ENCODE measurements at places on chromosomes 7 and 10.

- DNase-seq, result no peak
- H3K4me3 ChIP-seq, result no peak overlapping the region
- H3K4me1 ChIP-seq, result no peaks in the 10 kb centered on the region
- no peak overlapping the region for H3K27ac ChIP-seq
- no peaks in the 10 kb centered on the region for H3K27me3 ChIP-seq
Observed at GRCh38 chr7:74403521-74404387, 50.0 kb upstream of the GTF2IRD1 start.

- H3K27ac ChIP-seq, result no peak overlapping the region
- H3K36me3 ChIP-seq, result no peaks in the 10 kb centered on the region
- peak; percentile 59 for DNase-seq
- no peaks in the 10 kb centered on the region for H3K4me1 ChIP-seq
Observed at GRCh38 chr10:16520900-16521299, 779 bp downstream of the C1QL3 start.

GRCh38 chr10:122298598-122299301, 27.7 kb downstream of the BTBD16 start:
- H3K36me3 ChIP-seq, result no peaks in the 10 kb centered on the region
- peak; percentile 82 for DNase-seq
- H3K4me3 ChIP-seq, result no peak overlapping the region
- no peak overlapping the region for H3K27ac ChIP-seq
- no peaks in the 10 kb centered on the region for H3K27me3 ChIP-seq
- H3K4me1 ChIP-seq, result no peaks in the 10 kb centered on the region

DNA sequence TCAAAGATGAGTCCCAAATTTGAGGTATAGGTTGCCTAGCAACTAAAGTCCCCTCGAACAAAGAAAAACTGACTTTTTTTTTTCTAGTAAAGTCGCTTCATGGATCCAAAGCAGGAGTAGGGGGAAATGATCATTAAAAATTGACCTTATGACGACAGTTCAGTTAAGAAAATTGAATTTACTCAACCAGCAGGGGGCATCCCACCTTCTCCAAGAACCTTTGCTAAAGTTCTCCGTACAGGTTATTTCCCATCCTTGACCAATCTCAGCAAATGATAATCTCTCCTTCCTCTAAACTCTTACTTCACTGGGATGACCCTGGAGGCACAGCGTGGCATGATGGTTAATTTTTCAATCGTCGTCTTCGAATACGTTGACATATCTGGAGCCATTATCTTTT, 228.3 kb downstream of the CALN1 start:
- no peak overlapping the region for H3K4me3 ChIP-seq
- DNase-seq, result peak; percentile 49
- H3K36me3 ChIP-seq, result no peaks in the 10 kb centered on the region

GRCh38 chr7:148371280-148371937, 219.2 kb upstream of the C7orf33 start:
- no peak for DNase-seq
- H3K36me3 ChIP-seq, result no peaks in the 10 kb centered on the region
- peaks cover 2% of the 10 kb centered on the region for H3K4me1 ChIP-seq
- no peaks in the 10 kb centered on the region for H3K27me3 ChIP-seq

GRCh38 chr7:17152721-17153120, 145.7 kb upstream of the AHR start:
- no peaks in the 10 kb centered on the region for H3K27me3 ChIP-seq
- H3K4me1 ChIP-seq, result no peaks in the 10 kb centered on the region
- no peaks in the 10 kb centered on the region for H3K36me3 ChIP-seq
- H3K4me3 ChIP-seq, result no peak overlapping the region
- H3K27ac ChIP-seq, result no peak overlapping the region
- no peak for DNase-seq

GRCh38 chr7:11607686-11608085, 224.3 kb downstream of the THSD7A start:
- H3K27ac ChIP-seq, result no peak overlapping the region
- no peak for DNase-seq
- no peaks in the 10 kb centered on the region for H3K27me3 ChIP-seq
- H3K36me3 ChIP-seq, result no peaks in the 10 kb centered on the region

DNA sequence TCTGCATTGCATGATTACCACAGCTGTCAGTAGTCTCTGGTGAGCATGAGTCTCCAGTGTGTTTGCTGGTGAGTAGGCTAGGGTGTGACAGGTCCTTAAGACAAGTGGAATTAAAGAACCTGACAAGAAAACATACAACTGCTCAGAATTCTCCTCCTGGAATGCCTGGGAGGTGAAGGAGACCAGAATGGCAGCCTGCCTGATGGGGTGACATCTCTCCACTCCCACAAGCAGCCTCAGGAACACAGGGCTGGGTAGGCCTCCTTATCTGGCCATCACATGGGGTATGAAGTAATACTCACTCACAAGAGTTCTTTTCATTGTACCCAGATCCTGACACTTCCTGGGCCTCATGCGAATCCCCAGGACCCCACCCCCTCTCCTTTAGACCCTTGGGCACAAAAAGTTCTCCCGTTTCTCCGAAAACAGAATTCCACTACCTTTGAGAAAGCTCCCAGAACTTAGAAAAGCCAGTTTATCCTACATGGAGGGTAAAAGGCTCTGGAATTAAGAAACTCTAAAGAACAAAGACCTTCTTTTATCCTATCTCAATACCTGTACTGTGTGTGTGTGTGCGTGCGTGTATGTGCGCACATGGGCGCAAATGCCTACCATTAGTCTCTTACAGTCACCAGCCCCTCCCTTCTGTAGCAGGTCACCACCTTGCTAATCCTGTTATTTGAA, 33.4 kb upstream of the C1GALT1 start:
- peak; percentile 25 for DNase-seq
- H3K27ac ChIP-seq, result no peak overlapping the region
- H3K4me3 ChIP-seq, result no peak overlapping the region
- no peaks in the 10 kb centered on the region for H3K36me3 ChIP-seq
- H3K27me3 ChIP-seq, result no peaks in the 10 kb centered on the region

DNA sequence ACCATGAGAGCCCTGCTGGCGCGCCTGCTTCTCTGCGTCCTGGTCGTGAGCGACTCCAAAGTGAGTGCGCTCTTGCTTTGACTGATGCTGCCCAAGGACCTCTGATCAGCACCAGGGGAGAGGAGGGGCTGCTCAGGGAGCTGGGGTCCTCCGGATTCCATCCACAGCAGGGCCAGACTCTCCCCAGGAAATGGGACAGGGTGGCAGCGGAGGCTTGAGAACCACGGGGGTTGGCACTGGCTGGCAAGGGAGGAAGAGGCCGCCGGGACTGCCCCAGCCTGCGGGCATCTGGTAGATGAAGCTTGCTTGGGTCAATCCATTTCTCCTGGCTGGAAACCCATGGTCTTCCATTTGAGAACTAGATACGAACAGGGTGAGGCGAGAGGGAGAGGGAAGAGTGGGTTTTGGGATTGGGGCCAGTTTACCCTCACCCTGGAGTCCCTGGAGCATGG, 647 bp downstream of the PLAU start:
- H3K4me3 ChIP-seq, result peak overlapping the region; percentile 62
- no peak overlapping the region for H3K27ac ChIP-seq
- H3K36me3 ChIP-seq, result peaks cover 1% of the 10 kb centered on the region
- DNase-seq, result no peak
- H3K4me1 ChIP-seq, result peaks cover 15% of the 10 kb centered on the region
- H3K27me3 ChIP-seq, result no peaks in the 10 kb centered on the region

DNA sequence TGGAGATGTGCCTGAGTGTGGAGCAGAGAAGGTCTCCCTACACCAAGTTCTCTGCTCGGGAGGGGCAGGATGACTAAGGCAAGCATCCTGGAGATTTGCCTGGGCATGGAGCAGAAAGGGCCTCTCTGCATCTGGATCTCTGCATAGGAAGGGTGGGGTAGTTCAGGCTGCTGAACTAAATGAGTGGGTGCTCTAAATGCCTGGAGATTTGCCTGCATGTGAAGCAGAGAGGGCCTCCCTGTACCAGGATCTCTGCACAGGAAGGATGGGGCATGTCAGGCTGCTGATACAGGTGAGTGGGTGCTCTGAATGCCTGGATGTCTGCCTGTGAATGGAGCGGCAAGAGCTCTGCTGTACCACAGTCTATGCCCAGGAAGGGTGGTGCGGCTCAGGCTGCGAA, 680.7 kb downstream of the SUGCT start:
- H3K36me3 ChIP-seq, result no peaks in the 10 kb centered on the region
- no peaks in the 10 kb centered on the region for H3K4me1 ChIP-seq
- H3K27ac ChIP-seq, result no peak overlapping the region
- DNase-seq, result no peak
- no peak overlapping the region for H3K4me3 ChIP-seq

GRCh38 chr7:3356173-3356572, 55.1 kb downstream of the SDK1 start:
- H3K4me3 ChIP-seq, result no peak overlapping the region
- no peak overlapping the region for H3K27ac ChIP-seq
- no peaks in the 10 kb centered on the region for H3K4me1 ChIP-seq
- DNase-seq, result no peak
- no peaks in the 10 kb centered on the region for H3K27me3 ChIP-seq

DNA sequence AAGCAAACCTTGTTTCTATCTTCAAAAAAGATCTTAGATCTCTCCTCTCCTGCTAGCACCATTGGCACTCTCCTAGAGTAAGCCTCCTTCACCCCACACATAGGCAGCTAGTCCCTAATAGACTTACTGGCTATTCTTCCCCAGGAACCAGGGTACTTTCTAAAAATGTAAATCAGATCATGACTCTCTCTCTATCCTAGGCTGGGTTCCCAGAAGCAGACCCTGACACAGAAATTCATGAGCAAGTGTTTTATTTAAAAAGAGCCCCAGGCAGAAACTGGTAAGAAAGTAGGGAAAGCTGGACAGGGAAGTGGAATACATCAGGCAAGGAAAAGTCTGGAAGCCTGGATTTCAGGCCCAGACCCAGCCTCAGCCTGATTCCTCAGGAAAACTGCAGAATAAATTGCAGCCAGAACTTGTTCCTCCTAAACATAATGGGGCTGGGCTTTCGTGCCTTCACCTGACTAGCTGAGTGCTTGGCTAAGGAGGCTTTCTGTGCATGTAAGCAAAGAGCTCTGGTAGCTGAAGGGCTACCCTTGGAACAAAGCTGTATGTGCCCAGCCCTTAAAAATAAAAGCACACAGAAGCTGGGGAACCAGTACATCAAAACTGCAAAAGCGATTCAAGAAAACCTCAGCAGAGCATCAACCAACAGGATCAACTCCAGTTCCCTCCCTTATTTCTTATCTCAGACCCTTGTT, 18.8 kb upstream of the SORBS1 start:
- H3K27ac ChIP-seq, result no peak overlapping the region
- no peaks in the 10 kb centered on the region for H3K4me1 ChIP-seq
- no peak for DNase-seq
- H3K27me3 ChIP-seq, result no peaks in the 10 kb centered on the region
- no peak overlapping the region for H3K4me3 ChIP-seq

GRCh38 chr7:45196374-45196773, 38.8 kb downstream of the RAMP3 start:
- H3K27me3 ChIP-seq, result no peaks in the 10 kb centered on the region
- no peak overlapping the region for H3K27ac ChIP-seq
- H3K36me3 ChIP-seq, result no peaks in the 10 kb centered on the region

- H3K27ac ChIP-seq, result no peak overlapping the region
- H3K36me3 ChIP-seq, result no peaks in the 10 kb centered on the region
- H3K27me3 ChIP-seq, result no peaks in the 10 kb centered on the region
- H3K4me1 ChIP-seq, result no peaks in the 10 kb centered on the region
- H3K4me3 ChIP-seq, result no peak overlapping the region
- DNase-seq, result no peak
Observed at GRCh38 chr7:116447966-116448839, 51.3 kb upstream of the CAV2 start.

GRCh38 chr7:133081119-133081598, 731 bp downstream of the CHCHD3 start:
- H3K27ac ChIP-seq, result no peak overlapping the region
- no peaks in the 10 kb centered on the region for H3K36me3 ChIP-seq
- peak overlapping the region; percentile 96 for H3K4me3 ChIP-seq
- peaks cover 5% of the 10 kb centered on the region for H3K4me1 ChIP-seq
- DNase-seq, result peak; percentile 80
- no peaks in the 10 kb centered on the region for H3K27me3 ChIP-seq

GRCh38 chr7:25995216-25995615, 156.8 kb upstream of the NFE2L3 start:
- no peaks in the 10 kb centered on the region for H3K36me3 ChIP-seq
- no peak overlapping the region for H3K4me3 ChIP-seq
- no peak for DNase-seq

DNA sequence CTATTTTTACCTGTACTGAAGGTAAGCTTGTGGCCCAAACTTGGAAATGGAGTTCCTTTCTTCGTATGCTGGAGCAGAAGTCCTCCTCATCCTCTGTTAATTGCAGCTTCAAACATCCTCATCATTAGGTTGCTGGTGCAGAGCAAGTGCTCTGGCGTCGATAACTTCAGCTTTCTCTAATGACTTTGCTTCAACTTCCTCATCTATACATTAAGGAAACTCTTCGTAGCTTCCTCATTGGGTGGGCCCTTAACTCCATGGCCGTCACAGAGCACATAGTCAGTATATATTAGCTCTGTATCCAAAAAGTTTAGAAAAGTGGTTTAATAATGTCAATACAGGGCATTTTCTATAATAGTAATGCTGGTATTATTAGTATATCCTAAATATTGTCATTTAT, 447.7 kb downstream of the SUGCT start:
- no peak overlapping the region for H3K4me3 ChIP-seq
- H3K27me3 ChIP-seq, result no peaks in the 10 kb centered on the region
- no peak overlapping the region for H3K27ac ChIP-seq
- H3K36me3 ChIP-seq, result no peaks in the 10 kb centered on the region
- no peak for DNase-seq
- H3K4me1 ChIP-seq, result no peaks in the 10 kb centered on the region
